ENCODE measurements at places on chromosomes 1 and 21. TPM values are rescaled to one million over a fixed set of nuclear protein-coding genes. Genes with fewer than 3 reads are reported as not detected.

Gene FMO1
- not detected for total RNA-seq

Gene ARHGEF2
- total RNA-seq = 110 TPM

Gene DIP2A
- 30.7 TPM for total RNA-seq

Gene RNU1-1
- total RNA-seq = under 0.01 TPM

Gene KCNQ4
- 14.1 TPM for total RNA-seq

Gene WNT2B
- total RNA-seq = 2.7 TPM

Gene CLCNKB
- 0.34 TPM for total RNA-seq

Gene PRKCZ
- 5.4 TPM for total RNA-seq

Gene CFAP107
- total RNA-seq = not detected

Gene GRHL3
- not detected for total RNA-seq

Gene FAM167B
- 5.6 TPM for total RNA-seq

Gene NMNAT2
- total RNA-seq = 2.0 TPM

Gene MMP23B
- total RNA-seq = 17.6 TPM

Gene SPRR2G
- not detected for total RNA-seq

Gene NT5C1A
- not detected for total RNA-seq

Gene KIF17
- total RNA-seq = 2.5 TPM

Gene SPAG17
- 0.23 TPM for total RNA-seq

Gene ZNF695
- total RNA-seq = not detected

Gene CFAP45
- total RNA-seq = not detected

Gene GPR25
- not detected for total RNA-seq

Gene CFHR2
- not detected for total RNA-seq

Gene MYCL
- total RNA-seq = 0.92 TPM

Gene OR2W3
- total RNA-seq = 1.9 TPM

Gene MTARC2
- total RNA-seq = 22.9 TPM

Gene SPRR3
- not detected for total RNA-seq

Gene OR6K3
- total RNA-seq = not detected

Gene METTL18
- 6.8 TPM for total RNA-seq

Gene CFAP141
- not detected for total RNA-seq

Gene ADORA3
- total RNA-seq = 5.0 TPM

Gene CRYAA
- not detected for total RNA-seq

Gene ARHGEF11
- 54.2 TPM for total RNA-seq

Gene NUDT17
- 1.7 TPM for total RNA-seq

Gene KIF2C
- total RNA-seq = 0.17 TPM

Gene GCSAML
- total RNA-seq = 0.83 TPM

Gene PRRX1
- total RNA-seq = 26.9 TPM

Gene FBXO2
- total RNA-seq = 5.7 TPM

Gene CD101
- total RNA-seq = 0.26 TPM

Gene CR1L
- total RNA-seq = not detected

Gene FCGR3A
- total RNA-seq = 7.6 TPM

Gene DDR2
- 143 TPM for total RNA-seq

Gene TIMM17A
- total RNA-seq = 46.1 TPM

Gene RABGAP1L
- 50.9 TPM for total RNA-seq

Gene CSMD2
- 0.42 TPM for total RNA-seq

Gene SYT14
- 0.17 TPM for total RNA-seq

Gene GLMP
- 30.6 TPM for total RNA-seq

Gene PRKACB
- 50.5 TPM for total RNA-seq

Gene RTCA
- total RNA-seq = 18.7 TPM

Gene RGS13
- total RNA-seq = 4.3 TPM

Gene IKBKE
- 1.4 TPM for total RNA-seq

Gene HTR1D
- not detected for total RNA-seq

Gene HPCAL4
- total RNA-seq = not detected
